CD4-positive, alpha-beta T cell treated with Interleukin-1 beta for 1 hour (primary cell): ENCODE measurements at places on chromosomes 4 and X.

- DNase-seq, result no peak
Observed at GRCh38 chrX:27968878-27969277, 12.4 kb downstream of the DCAF8L1 start.

DNA sequence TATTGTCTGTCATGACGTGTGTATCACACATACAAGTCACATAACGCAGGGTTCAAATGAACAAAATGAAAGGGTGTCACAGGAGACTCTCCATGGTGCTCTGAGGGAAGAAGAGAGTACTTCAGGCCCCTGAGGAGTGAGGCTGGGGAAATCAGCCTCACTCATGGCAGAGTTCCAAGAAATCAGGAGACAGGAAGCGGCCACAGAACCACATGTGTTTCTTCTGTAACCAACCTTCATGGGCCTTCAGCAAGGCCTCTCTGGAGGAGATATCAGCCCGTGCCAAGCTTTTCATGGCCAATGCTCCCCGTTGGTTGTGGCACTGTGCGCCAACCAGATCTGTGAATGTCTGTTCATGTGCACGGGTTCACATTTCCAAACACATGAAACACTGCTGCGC lies 76.0 kb downstream of the NAT8L start:
- no peak for DNase-seq

DNA sequence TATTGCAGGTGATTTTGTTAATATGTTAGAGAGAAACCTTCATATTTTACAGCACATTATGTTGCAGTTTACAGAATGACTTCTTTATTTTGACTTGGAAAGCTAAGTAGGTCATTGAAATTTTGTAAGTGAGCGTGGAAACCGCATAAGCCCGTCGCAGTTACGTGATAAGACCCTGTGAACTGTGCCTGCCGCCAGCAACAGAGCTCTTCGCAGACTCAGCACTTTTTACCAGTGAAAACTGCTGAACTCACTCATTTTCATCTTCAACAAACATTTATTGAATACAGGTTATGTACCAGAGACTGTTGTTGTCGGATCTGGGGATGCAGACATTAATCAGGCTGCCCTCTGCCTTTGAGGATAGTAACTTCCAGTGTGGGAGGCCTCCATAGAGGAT lies 355.7 kb downstream of the HS3ST1 start:
- DNase-seq, result no peak

GRCh38 chr4:20341134-20341738 lies 89.5 kb downstream of the SLIT2 start:
- DNase-seq, result no peak

- no peak for DNase-seq
Observed at GRCh38 chr4:8778291-8778690, 93.3 kb downstream of the HMX1 start.

- DNase-seq, result no peak
Observed at GRCh38 chrX:110081740-110082139, 78.8 kb downstream of the TMEM164 start.

DNA sequence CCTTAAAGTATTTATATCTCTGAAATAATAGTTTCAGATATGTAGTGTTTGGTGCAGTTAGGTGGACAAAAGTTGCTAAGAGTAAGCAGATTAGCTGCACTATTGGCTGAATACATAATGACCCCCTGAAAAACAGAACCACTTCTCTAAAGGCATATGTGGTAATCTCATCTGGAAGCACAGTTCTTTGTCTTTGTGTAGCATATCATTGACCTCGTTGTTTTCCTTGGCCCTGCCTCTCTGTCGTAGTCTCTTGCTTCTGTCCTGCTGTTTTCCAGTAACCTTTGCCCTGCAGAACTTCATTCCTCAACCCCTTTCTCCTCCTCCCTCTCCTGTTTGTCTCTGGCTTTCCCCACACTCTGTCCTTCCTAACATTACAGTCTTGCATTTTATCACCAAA lies 41.4 kb downstream of the JADE3 start:
- DNase-seq, result no peak

DNA sequence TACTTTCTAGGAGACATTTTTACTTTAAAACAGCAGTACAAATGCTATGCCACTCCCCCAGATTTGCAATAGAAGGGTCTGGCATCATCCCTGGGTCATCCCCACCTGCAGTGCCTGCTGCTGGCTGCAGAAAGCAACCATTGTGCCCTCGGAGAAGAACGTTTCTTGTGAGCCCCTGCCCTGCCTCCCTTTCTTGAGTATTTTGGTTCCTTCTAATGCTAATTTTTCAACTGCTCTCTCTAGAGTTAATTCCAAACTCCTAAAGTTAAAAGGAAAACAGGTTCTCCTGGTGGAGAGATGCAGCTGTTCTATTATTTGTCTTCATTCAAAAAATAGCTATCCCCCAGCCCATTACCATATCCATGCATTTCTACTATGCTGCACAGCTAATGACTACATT lies 107.1 kb downstream of the IDS start:
- DNase-seq, result no peak

DNA sequence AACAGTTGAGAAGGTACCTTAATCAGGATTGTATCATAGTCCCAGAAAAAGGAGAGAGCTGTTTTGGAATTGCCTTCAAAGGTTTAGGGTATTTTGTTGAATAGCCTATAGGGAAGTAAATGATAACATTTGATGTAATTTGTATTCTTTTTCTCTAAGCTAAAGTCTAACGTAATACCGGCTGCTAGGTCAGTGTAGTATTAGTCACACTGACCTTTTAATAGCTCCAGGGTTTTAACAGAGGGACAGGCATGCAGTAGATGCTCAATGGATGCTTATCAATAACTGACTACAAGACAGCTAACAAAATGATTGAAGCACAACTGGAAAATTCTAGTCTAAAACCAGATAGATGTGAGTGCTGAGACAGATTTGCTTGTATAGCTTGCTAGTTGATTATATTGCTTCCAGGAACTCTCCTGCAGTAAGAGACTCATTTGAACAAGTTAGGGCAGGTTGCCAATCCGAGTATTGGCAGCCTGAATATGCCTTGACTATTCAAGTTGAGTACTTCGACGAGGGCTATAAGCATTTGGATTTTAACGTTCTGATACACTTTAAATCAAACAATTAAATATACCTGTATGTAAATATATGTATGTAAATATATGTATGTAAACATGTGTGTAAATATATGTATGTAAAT lies 16.5 kb upstream of the PNPLA4 start:
- DNase-seq, result no peak

- DNase-seq, result no peak
Observed at GRCh38 chrX:145620666-145621065, 197.0 kb upstream of the SLITRK2 start.

DNA sequence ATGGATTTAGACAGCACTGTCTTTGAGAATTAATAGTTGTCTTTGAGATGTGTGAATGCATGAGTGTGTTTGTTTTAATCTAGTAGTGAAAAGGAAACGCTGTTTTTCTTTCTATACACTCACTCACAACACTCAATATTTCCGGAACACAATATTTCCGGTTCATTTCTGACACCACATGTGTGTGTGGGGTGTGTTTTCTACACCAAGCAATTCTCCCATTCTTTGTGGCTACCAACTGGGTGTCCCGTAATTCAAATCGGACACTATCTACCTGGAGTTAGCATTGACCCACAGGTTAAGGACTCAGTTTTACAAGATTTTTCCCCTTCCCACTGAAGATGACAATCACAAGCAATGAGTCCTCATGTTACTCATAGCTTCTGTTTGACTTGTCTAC lies 113.9 kb downstream of the SNCA start:
- DNase-seq, result no peak
